Thoracic aorta (tissue), 2 donors: ENCODE measurements at places on chromosomes 6 and 20. TPM values are rescaled to one million over a fixed set of nuclear protein-coding genes. Genes with fewer than 3 reads are reported as not detected.

DNA sequence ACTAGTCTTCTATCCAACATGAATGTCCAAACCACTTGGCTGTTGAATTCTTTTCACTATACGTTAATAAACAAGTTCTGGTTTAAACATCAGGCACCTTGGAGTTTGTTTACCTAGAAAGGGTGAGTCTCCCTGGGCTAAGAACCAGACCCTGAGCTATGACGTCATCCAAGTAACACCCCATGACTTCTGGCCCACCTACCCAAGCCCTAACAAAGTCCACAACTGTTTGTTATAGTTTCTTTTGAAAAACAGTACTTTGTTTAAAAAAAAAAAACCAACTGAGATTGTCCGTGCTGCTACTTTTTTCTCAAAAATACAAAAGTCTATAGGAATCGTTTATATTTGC lies 146.9 kb upstream of the BEND6 start:
- DNase-seq = no peak

DNA sequence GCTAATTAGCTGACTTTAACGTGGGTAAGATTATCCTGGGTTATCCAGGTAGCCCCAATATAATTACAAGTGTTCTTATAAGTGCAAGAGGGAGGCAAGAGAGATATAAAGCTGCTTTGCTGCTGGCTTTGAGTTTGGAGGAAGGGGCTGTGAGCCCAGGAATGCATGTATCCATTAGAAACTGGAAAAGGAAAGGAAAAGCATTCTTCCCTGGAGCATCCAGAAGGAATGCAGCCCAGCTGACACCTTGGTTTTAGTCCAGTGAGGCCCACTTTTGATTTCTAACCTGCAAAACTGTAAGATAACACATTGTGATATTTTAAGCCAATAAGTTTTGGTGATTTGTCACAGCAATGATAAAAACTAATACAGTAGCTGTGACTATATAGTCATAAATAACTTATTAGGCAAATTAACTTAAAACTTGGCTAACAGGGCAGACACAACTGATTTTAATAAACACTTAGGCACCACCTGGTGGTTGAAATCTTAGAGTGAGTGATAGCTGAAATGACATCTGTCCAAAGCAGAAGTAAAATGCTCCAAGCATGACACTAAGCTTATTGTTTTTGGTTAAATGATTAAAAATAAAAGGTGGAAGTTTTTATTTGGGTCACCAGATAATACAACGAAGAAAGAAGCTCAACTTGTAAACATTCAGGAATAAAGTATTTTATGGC lies 35.6 kb downstream of the ADGRF4 start:
- DNase-seq = no peak

GRCh38 chr6:7827142-7827541 lies 83.4 kb downstream of the TXNDC5 start:
- DNase-seq = no peak

Gene BHLHE23
- not detected for total RNA-seq

Gene DNAAF9
- 27.7 TPM for total RNA-seq
